Activated CD4-positive, alpha-beta T cell treated with anti-CD3 and anti-CD28 coated beads for 1 hour (primary cell): ENCODE measurements at places on chromosomes 1 and 21.

- no peak for DNase-seq
These were observed 31.4 kb upstream of the COL6A1 start for GRCh38 chr21:45949928-45950739.

DNA sequence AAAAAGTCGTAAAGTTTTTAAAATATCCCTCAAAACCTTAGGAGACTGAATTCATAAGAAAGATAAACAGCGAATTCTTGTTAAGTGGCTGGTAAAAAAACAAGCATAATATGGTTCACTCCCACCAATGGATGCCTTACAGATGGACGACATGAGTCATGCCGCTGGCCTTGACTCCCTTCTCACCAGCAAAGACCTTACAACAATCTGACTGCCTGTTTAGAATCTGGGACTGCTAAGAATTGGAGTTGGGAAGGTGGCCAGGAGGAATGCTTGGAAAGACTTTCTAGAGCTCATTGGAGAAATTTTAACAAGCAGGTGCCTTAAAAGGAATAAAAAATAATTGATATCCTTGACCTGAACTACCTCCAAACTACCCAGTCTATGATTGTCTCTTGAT is 206.9 kb upstream of the FMN2 start:
- no peak for DNase-seq

GRCh38 chr21:44899768-44900558 is 20.7 kb downstream of the ITGB2 start:
- DNase-seq, result no peak

GRCh38 chr1:89762779-89763648 is 57.8 kb upstream of the LRRC8D start:
- peak; percentile 80 for DNase-seq

DNA sequence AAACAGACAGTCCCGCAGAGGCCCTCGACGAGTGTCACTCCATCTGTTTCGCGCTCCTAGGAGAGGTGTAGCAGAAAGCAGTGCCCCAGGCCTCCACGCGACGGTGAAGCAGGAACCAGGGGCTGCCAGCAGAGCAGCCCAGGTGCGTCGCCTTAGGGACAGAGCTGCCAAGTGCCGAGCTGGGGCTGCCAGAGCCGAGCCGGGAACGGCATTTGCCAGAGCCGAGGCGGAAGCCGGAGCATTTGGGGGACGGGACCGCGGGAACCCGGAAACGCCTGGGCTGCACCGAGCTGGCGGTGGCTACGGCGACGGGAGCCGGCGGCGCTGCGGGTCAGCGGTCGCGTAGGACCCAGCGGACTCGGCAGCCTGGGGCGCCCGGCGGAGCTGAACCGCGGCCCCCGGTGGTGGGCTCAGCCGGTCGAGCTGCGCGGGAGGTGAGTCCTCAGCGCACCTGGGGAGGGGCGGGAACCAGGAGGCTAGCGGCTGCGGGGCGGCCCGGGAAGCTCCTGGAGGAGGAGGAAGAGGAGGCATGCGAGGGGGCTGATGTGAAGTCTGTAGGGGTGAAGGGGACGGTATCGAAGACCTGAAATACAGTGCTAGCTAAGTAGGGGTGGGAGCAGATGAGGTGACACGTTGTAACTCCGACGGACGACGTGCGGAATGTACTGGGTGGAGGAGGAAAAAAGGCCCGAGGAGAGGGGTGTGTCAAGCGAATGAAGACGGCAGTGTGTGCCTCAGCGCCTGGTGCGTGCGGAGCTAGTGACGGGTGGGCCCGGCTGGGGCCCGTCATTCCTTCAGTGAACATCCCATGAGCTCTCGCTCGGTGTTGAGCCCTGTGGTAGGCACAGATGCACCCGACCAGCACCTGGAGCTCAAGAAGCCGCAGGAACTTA is at the start of gene SLC35A3:
Gene SLC35A3, plus strand, starts transcription at position 268 of the 893 bp plus-strand sequence. CDS start 23,559 bp downstream, outside the sequence.
- peak; percentile 64 for DNase-seq

DNA sequence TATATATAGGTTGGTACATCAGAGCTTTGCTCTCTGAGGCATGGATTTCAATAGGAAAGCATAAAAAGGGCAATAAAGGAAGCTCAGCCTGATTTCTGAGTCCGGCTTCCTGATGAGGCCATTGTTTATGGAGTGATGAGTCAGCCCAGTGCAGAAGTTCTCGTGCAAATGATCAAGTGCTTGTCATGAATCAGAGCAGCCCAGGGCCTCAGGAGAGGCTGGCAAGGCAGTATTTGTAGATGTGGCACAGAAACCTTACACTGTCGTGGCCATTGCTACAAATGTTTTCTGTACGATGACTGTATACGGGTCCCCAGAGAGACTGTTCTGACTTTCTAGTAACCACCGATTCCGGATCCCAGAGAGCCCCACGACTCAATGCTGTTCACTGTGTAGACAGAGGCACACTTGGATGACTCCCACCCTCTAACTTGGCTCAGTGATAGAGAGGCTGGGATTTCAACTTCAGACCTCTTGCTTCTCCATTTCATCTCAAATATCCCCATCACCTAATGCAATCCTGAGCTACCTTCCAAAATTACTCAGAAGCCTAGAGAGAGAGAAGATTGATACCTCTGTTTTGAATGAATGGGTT is 26.8 kb downstream of the UMODL1 start:
- no peak for DNase-seq

DNA sequence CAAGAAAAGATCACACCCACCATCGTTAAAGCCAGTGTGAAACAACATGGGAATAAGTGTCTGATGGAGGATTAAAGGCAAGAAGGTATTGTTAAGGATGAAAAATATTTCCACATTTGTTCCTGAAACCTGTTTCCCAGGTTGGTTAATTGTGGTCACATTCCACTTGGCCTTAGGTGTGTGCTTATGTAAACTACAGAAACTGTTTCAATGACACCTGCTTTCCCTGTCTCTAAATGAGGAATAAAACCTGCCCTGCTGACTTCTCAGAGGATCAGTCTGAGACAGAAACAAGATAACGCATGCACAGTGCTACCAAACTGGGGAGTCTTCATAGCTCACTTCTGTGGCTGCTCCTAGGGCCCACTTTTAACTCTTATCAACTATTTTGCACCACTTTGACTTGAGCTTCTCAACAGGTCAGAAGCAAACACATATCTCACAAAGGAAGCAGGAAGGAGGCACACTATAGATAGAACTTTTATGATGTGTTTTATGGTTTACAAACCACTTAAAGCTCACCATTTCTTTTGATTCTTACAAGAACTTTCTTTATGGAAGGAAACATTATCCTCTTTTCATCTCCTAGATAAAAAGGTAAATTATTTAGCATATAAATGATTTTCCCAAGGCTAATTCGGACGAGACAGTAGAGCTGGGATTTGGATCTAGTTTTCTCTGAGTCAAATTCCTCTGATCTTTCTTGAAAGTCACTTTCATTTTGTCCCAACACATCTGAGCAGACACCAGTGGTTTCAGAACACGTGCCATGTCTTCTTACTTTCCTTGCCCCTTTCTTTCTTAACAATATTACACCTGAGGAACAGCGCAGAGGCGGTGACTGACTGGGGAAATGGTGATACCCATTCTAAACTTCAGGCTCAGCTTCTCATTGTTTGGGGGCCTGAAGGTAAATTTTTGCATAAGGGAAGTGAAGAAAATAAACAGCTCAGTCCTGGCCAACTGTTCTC is 33.4 kb downstream of the CYP2J2 start:
- DNase-seq, result no peak

DNA sequence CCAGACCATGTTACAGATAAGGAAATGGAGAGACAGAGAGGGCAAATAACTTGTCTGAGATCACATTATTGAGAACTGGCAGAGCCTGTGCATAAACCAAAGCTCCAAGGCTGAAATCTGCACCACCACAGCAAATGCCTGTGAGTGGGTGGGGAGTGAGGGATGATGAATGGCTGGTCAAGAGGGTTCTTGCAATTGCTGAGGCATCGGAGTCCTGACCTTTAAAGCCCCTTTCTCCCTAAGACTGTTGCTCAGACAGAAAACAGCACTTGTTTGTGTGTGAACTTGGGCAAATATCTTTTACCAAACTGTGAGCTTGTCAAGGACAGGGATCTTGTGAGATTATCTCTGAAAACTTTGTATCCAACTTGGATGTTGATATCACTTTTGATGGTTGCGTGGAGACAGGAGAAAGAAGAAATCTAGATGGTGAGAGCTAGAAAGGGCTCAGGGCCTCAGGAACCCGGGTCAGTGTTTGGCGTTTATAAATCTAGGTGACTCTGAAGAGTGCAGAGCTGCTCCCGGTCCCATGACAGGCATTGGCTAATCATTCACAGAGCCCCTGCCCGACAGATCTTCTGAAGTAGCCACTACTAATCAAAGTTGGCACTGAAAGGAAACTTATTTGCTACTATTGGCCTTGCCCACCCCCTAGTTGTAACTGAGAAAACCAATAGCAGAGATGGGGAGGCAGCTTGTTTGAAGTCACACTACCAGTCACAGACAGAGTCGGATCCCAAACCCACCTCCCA is 122.3 kb downstream of the FOXD2 start:
- no peak for DNase-seq

GRCh38 chr1:210310562-210311153 is 18.0 kb upstream of the HHAT start:
- DNase-seq, result no peak

- no peak for DNase-seq
These were observed 1009.0 kb downstream of the PLA2G4A start for GRCh38 chr1:187837787-187838186.

- no peak for DNase-seq
These were observed 29.5 kb downstream of the HLX start for GRCh38 chr1:220908757-220909156.

- DNase-seq, result no peak
These were observed 46.6 kb downstream of the CRB1 start for GRCh38 chr1:197314682-197315081.

GRCh38 chr1:66731170-66731865 is 20.9 kb upstream of the DYNLT5 start:
- no peak for DNase-seq

DNA sequence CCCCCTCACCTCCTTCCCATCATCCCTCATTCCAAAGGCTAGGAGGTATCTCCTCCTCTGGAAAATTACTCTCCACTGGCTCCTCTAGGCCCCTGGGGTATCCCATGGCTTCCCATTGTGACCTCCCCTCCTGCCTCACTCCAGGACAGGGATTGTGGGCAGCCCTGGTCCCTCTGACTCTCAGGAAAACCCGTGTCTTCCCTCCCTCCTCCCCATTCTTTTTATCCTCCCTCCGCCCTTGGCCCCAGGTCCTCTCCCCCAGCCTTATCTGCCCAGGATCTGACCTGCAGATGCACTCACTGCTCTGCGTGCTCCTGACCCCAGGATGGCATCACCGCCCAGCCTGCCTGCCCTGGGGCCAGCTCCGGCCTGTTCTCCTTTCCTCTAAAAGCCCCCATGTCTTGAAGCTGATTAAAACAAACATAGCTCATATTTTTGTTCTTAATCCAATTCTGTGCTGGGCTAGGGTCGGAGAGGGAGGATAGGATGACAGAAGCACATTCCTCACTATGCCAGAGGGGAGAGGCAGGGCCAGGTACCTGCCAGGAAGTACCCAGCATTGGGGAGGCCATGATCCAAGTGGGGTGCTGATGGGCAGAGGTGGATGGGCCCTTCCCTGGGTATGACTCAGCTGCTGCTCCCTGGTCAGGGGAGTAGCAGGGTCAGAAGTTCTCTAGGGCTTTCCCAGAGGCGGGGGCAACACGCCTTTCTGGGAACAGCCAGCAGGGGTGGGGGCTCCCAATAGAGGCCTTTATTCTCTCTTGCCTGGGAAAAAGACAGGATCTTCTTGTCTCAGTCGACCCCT is 13.8 kb upstream of the UBL4B start:
- DNase-seq, result no peak

- no peak for DNase-seq
These were observed 167.9 kb downstream of the ASTN1 start for GRCh38 chr1:176996456-176997090.

GRCh38 chr1:240468656-240469055 is 143.3 kb downstream of the GREM2 start:
- no peak for DNase-seq

- no peak for DNase-seq
These were observed 24.7 kb downstream of the NPHP4 start for GRCh38 chr1:5967351-5968160.

DNA sequence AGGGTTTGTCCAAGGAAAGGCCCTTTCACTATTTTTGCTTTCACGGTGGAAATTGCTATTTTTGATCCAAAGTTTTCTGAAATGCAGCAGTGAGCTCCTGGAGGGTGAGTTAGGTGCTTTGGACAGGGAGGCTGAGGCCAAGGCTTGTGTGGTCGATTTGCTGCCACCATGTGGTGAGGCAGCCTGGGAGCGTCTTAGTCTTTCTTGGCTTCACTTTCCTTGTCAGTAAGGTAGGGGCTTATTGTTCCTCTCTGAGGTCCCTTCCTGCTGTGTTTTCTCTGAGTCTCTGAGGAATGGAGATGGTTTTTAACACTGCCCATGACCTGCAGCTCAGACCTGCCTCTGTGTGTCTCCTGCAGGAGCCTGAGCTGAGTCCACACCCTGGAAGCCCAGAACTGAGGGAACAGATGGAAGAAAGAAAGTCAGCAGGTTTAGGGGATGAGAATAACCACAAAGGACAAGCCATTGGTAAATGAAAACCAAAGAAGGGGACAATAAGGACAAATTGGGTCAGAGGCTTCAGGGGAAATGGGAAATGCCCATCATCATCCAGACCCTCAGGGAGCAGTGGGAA is 20.1 kb upstream of the S100A10 start:
- DNase-seq, result no peak

GRCh38 chr1:153540394-153541361 is at the start of gene S100A5:
Gene S100A5 (minus strand): TSS chr1:153540934. CDS start chr1:153540191, 743 bp downstream.
- DNase-seq, result peak; percentile 38

GRCh38 chr1:151606384-151606783 is 5.5 kb upstream of the SNX27 start:
- no peak for DNase-seq

DNA sequence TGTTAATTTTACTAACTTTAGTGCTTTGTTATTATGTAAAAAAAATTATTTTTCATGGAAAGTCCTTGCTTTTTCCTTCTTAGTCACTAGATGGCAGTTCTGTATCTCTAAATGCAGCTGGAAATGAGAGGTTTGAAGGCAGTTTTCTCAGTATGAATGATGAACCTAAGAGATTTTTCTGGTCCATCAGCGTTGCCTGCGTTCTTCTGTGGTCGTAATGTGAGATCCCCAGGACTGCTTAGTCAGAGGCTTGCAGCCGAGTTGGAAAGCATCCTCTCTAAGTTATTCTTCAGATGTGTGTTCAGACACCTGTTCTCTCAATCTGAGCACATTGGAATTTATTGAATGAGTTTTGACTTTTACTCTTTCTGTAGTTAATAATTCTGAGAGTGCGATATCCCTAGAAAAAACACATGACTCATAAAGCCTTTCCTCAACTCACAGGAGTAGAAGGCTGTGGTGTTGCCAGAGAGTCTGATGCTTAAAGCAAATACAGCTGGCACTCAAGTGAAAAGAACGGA is 99.3 kb downstream of the FMN2 start:
- DNase-seq, result no peak

- no peak for DNase-seq
These were observed 65.5 kb downstream of the CASZ1 start for GRCh38 chr1:10730985-10731384.

- DNase-seq, result no peak
These were observed 483 bp downstream of the CHML start for GRCh38 chr1:241639623-241640148.

DNA sequence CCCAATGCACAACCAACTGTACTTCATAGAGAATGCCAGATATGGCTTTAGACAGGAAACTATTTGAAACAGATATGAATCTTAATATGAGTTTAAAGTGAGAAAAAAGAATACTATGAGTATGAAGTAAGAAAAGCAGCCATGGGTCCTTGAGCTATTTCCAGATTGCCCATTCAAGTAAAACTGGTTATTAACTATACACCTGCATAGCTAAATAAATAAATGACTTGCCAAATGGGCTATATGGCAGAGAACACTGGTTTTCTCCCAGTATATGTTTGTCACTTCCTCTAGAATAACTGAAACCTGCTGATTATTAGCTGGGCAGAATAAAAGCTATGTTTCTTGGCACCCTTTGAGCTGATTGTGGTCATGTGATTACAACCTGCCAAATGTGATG is 17.0 kb upstream of the CD1C start:
- no peak for DNase-seq
